ENCODE measurements at places on chromosomes 6 and 20.

GRCh38 chr20:5731753-5732366 is 18.3 kb upstream of the SHLD1 start:
- no peak for DNase-seq

- DNase-seq = no peak
Measured at GRCh38 chr6:137811916-137812553, 55.0 kb upstream of the TNFAIP3 start.

DNA sequence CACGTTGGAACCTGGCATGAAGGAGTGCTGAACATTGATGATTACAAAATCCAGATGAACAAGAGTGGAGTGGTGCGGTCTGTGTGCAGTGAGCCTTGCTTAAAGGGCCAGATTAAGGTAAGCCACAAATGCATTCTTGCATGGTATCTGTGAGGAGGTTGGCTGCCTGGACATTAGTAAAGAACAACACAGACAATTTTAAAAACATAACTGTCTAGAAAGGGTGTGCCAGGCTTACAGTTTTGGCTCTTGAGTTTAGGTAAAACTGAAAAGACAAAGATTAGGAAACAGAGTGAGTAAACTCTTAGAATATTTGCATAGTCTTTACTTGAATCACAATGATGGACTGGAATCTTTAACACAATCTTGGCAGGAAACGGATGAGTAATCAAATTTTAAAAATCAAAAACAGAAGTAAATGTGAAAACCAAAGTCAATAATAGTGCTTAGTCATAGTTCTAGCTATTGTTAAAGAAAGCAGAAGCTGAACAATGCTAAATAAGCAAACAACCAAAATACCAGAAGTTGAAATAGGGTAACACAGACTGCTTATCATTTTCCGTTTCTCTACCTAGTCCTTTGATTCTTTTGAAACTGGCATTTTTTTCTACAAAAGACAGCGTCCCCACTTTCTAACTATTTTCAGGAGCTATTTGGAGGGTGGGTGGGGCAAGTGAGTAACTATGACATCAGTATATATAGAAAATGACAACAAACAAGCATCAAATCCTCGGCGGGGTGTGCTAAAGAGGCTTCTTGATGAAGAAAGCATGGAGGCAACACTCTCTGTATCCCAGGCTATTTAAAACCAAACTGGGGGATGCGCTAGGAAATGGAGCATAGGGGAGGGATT is 185.8 kb upstream of the RAB32 start:
- no peak for DNase-seq

DNA sequence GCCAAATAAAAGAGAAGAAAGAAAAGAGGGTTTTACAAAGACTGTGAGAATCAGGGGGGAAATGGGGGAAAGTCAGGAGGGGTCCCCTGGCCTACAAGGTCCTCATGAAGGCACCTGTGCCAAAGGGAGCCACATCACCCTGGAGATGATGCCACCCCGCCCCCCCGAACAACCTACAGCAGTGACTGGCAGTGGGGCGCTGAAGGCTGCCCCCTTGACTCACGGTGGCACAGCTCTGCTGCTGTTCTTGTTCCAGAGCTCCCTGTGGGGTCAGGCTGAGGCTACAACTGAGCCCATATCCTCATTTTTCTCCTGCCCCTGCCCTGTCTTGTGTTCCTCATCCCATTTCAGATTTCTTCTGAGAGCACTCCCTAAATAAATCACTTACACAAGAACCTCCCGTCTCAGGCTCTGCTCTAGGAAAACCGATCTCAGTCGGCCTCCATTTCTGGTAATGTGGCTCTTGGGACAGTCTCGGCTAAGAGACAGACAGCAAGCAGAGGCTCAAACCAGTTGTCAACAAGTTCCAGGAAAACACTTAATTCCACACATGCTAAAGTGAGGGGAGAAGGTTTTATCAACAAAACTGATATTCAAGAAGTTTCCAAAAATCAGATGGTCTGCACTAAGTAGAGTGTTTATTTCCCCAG is 105.7 kb downstream of the SNAP25 start:
- no peak for DNase-seq

Data from stimulated activated CD4-positive, alpha-beta T cell treated with anti-CD3 and anti-CD28 coated beads, Interleukin-4, amount 100 ng/mL, for 48 hours (primary cell).